ENCODE measurements at places on chromosomes 2 and 18. TPM values are rescaled to one million over a fixed set of nuclear protein-coding genes. Genes with fewer than 3 reads are reported as not detected.

The TMEM169 gene
- 0.22 TPM for total RNA-seq

The CERKL gene
- 0.31 TPM for total RNA-seq

The MTCL1 gene
- total RNA-seq: 17.2 TPM

The RTP5 gene
- total RNA-seq: not detected

The INHBB gene
- total RNA-seq: 0.98 TPM

DNA sequence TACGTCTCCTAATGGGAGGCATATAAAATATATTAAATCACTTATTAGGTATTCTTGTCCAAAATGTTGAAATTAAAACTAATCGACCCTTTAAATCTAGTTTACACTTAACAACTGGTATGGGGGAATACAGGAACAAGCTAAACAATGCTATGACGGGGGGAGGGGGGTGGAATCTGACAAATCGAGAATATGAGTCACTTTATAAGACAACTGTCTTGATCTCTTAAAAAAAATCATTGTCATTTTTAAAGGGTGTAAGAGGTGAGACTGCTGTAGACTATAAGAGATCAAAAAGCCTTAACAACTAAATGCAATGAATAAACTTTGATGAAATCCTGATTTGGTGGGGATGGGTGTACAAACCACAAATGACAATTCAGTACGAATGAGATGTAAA, 6.0 kb downstream of the MAP3K2 start:
- DNase-seq: no peak

DNA sequence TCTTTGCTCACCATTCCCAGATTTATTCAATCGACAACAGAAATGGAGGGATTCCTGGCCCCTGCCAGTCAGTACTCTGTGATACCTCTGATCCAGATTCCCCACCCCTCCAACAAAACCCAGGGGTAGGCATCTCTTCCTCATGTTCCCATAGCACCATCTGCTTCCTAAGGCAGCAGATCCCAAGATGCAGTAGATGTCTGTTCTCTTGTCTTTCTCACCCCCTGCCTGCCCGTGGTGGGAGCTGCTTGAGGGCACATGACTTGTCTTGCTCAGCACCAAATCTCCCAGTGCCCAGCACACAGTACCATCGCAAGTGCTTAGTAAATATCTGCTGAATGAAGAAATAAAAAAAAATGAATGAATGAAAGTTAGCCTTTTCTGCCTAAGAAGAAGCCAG, 98.2 kb downstream of the ZBTB7C start:
- no peak for DNase-seq

GRCh38 chr2:215888680-215889079, 124.7 kb downstream of the MREG start:
- no peak for DNase-seq

- no peak for DNase-seq
These were observed 601 bp upstream of the ANO7 start for GRCh38 chr2:241187918-241188234.

GRCh38 chr2:56207760-56208159, 24.0 kb downstream of the CCDC85A start:
- no peak for DNase-seq

All from left colon (tissue), 2 donors.